Memory B cell (primary cell): ENCODE measurements at places on chromosomes 4 and X.

- H3K36me3 ChIP-seq = peaks cover 4% of the 10 kb centered on the region
- DNase-seq = no peak
- no peak overlapping the region for H3K4me3 ChIP-seq
Measured at GRCh38 chr4:128177498-128177897, 110.1 kb downstream of the PGRMC2 start.

DNA sequence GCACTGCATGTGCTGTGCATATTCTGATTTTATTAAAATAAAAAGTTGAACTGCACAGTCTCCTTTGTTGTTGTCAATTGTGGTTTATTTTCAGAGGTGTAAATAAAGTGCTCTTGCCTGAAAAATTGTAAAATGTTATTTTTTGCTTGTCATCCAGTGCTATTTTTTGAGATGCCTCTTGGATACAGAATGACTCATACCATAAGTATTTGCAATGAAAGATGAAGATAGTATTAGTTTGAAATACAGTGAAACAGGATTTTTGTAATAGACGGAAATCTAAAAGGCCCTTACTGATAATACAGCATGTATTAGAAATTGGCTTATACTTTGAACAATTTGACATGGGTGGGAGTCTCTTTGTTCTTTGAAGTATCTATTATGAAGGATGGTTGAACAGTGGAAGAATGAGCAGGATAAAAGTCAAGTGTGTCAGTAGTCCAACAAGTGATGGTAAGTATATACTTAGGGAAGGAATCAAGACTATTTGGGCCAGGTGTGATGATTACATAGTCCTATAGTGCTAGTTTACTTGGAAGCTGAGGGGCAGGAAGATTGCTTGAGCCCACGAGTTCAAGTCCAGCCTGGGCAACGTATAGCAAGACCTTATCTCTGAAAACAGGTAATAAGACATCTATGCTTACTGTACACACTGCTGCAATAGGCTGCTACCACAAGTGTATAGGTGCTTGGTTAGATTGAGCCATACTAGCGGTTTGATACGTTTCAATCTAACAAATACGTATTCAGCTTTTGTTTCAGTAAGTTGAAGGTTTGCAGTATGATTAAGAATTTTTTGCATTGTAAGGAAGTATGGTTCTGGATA, 16.4 kb downstream of the DDX3X start:
- no peaks in the 10 kb centered on the region for H3K27me3 ChIP-seq
- H3K27ac ChIP-seq = peak overlapping the region; percentile 35
- H3K4me3 ChIP-seq = no peak overlapping the region
- peaks cover 15% of the 10 kb centered on the region for H3K4me1 ChIP-seq

GRCh38 chrX:86946569-86946968, 571.0 kb upstream of the KLHL4 start:
- no peak overlapping the region for H3K27ac ChIP-seq
- H3K4me1 ChIP-seq = no peaks in the 10 kb centered on the region
- no peaks in the 10 kb centered on the region for H3K27me3 ChIP-seq
- DNase-seq = no peak
- H3K36me3 ChIP-seq = no peaks in the 10 kb centered on the region

DNA sequence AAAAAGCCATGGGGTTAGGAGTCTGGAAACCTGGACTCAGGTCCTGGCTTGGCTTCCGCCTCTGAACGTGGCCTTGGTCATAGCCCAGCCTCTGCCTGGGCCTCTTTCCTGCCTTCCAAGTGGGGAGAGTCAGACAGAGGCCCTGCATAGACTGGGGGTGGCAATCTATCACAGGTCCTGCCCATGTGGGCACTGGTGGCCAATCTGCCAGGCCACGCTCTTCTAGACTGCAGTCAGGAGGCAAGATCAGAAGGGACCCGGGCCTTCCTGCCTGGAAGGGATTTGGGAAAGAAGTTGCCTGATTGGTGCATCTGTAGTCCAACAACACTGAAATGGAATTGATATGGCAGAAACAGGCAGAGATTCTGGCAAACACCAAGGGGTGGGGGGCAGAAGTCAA, 46.1 kb downstream of the CNGA2 start:
- H3K27ac ChIP-seq = no peak overlapping the region
- H3K36me3 ChIP-seq = no peaks in the 10 kb centered on the region
- no peak overlapping the region for H3K4me3 ChIP-seq
- H3K27me3 ChIP-seq = no peaks in the 10 kb centered on the region
- no peaks in the 10 kb centered on the region for H3K4me1 ChIP-seq

DNA sequence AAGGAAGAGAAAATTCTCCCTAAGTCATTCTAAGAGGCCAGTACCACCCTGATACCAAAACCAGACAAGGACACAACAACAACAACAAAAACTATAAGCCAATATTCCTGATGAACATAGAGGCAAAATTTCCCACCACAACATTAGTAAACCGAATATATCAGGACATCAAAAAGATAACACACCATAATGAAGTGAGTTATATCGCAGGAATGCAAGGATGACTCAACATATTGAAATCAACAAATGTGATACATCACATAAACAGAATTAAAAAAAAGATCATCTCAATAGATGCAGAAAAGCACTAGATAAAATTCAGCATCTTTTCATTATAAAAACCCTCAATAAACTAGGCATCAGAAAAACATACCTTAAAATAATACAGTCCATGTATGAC, 1844.4 kb upstream of the PCDH10 start:
- H3K27me3 ChIP-seq = no peaks in the 10 kb centered on the region
- no peak for DNase-seq
- H3K4me1 ChIP-seq = no peaks in the 10 kb centered on the region
- H3K36me3 ChIP-seq = no peaks in the 10 kb centered on the region
- H3K4me3 ChIP-seq = no peak overlapping the region

- H3K27me3 ChIP-seq = no peaks in the 10 kb centered on the region
- no peaks in the 10 kb centered on the region for H3K4me1 ChIP-seq
- H3K36me3 ChIP-seq = no peaks in the 10 kb centered on the region
- H3K27ac ChIP-seq = no peak overlapping the region
- H3K4me3 ChIP-seq = no peak overlapping the region
Measured at GRCh38 chr4:56671860-56672259, 9.2 kb downstream of the HOPX start.

DNA sequence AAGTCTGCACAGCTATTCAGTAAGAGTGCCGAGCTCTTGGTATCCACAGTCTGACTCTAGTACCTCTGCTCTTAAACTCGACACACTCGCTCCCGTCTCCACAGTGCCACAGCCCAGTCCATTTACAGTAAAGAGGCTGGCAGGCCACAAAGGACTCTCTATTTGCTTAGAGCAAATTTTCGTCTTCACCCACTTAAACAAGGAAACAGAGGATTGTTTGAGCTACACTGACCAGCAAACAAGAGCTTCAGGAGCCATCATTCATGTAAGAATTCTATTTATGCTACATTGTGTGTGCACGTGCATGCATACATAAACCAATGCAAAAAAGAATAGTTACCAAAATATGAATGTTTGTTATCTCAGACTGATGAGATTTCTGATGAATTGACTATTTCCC, 290.2 kb downstream of the USP46 start:
- H3K27me3 ChIP-seq = peaks cover 5% of the 10 kb centered on the region
- no peaks in the 10 kb centered on the region for H3K36me3 ChIP-seq
- DNase-seq = no peak
- H3K27ac ChIP-seq = no peak overlapping the region
- H3K4me3 ChIP-seq = no peak overlapping the region

- no peak for DNase-seq
- H3K36me3 ChIP-seq = no peaks in the 10 kb centered on the region
- peaks cover 3% of the 10 kb centered on the region for H3K27me3 ChIP-seq
- no peak overlapping the region for H3K4me3 ChIP-seq
Measured at GRCh38 chr4:25563071-25563564, 92.5 kb upstream of the SLC34A2 start.

DNA sequence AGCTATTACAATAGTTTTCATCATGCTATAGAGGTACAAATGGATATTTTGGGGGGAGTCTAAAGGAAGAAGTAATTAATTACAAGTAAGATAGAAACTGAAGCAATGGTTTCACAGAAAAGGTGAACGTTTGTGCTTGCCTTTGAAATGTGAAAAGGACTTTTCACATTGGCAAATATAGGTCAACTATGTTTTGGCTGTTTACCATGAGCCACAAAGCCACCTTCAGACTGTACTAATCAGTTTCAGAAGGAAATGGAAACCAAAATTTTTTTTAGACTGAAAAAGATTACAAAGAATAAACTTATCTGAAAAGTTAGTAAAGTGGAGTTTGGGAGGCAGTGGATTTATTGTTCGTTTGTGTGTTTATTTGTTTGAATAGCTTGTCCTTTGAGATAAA, 32.1 kb downstream of the SYTL5 start:
- no peaks in the 10 kb centered on the region for H3K27me3 ChIP-seq
- no peak for DNase-seq
- H3K4me3 ChIP-seq = no peak overlapping the region
- no peaks in the 10 kb centered on the region for H3K36me3 ChIP-seq
- H3K4me1 ChIP-seq = no peaks in the 10 kb centered on the region
- H3K27ac ChIP-seq = no peak overlapping the region

GRCh38 chr4:15598644-15599043, 56.5 kb downstream of the FBXL5 start:
- peaks cover 21% of the 10 kb centered on the region for H3K36me3 ChIP-seq
- H3K27ac ChIP-seq = no peak overlapping the region
- no peak for DNase-seq
- H3K4me3 ChIP-seq = no peak overlapping the region

GRCh38 chr4:80655662-80656061, 320.1 kb downstream of the CFAP299 start:
- DNase-seq = no peak
- H3K4me3 ChIP-seq = no peak overlapping the region
- H3K36me3 ChIP-seq = no peaks in the 10 kb centered on the region
- peaks cover 2% of the 10 kb centered on the region for H3K4me1 ChIP-seq

GRCh38 chrX:23382572-23382971, 47.9 kb downstream of the PTCHD1 start:
- H3K4me1 ChIP-seq = peaks cover 3% of the 10 kb centered on the region
- no peaks in the 10 kb centered on the region for H3K36me3 ChIP-seq
- H3K4me3 ChIP-seq = no peak overlapping the region
- DNase-seq = no peak
- H3K27me3 ChIP-seq = peaks cover 3% of the 10 kb centered on the region

DNA sequence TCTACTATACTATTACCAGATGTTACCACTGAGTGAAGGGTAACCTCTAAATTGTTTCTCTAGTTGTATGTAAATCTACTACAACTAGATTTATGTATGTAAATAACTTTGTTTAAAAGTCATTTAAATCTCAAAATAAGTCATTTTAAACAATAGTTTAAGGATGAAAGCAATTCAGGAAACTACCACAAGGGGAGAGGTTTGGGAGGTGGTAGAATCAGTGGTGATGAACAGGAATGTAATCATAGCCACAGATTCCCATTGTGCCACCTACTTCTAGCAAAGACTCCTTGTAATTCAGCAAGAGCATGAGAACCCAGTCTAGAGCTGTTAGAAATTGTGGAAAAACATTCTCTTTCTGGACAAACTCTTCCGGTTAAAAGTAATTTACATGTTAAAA, 234.6 kb downstream of the SLC7A11 start:
- no peak overlapping the region for H3K27ac ChIP-seq
- no peak for DNase-seq
- H3K36me3 ChIP-seq = no peaks in the 10 kb centered on the region
- no peak overlapping the region for H3K4me3 ChIP-seq
- H3K4me1 ChIP-seq = no peaks in the 10 kb centered on the region

DNA sequence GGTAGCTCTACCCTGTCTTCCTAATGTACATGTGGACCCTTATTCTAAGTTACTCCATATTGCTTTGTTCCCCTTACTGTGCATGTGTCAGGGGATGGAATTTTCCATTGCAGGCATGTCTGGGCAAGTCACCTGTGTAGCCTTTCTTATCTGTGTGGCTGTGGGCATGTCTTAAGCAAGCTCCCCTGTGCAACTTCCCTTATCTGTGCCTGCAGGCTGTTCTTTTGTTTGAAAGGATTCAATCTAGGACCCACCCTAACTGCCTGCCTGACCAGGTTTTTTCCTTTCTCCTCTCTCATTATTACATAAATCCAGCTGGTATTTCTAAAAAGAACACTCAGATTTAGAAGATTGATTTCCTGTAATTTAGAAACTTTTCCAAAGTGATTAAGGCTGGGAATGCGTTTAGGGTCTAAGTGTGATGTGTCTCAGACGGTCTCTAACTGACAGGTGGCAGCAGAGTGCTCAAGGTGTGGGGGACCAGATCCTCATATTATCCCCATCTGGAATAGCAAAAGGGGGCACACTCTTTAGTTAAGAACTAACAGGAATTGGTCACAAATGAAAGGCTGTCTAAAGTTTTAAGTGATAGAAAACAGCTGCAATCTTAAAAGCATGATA, 198.9 kb upstream of the PPP1R2C start:
- H3K4me3 ChIP-seq = no peak overlapping the region
- H3K27me3 ChIP-seq = no peaks in the 10 kb centered on the region
- peaks cover 10% of the 10 kb centered on the region for H3K4me1 ChIP-seq
- H3K36me3 ChIP-seq = no peaks in the 10 kb centered on the region
- peak overlapping the region; percentile 53 for H3K27ac ChIP-seq
- DNase-seq = no peak

DNA sequence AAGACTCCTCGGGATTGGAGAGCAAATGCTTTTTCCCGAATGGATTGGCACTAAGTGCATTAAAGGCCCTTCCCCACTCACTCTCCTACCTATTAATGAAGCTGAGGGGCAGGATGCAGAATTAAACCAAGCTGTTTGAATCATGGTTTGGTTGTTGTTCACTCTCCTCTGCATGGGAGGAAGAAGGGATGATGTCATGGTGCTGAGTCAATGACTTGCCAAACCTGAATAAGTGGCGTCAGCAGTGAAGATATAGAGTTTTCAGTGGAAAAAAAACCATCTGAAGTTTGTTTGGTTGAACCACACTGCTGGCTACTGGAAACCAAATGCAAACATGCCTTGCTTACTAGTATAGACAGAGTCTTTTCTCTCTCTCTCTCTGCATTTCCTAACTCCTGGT, 19.8 kb upstream of the ZXDA start:
- peaks cover 2% of the 10 kb centered on the region for H3K4me1 ChIP-seq
- H3K4me3 ChIP-seq = no peak overlapping the region
- H3K27me3 ChIP-seq = no peaks in the 10 kb centered on the region
- no peak for DNase-seq
- H3K36me3 ChIP-seq = no peaks in the 10 kb centered on the region
- H3K27ac ChIP-seq = no peak overlapping the region

DNA sequence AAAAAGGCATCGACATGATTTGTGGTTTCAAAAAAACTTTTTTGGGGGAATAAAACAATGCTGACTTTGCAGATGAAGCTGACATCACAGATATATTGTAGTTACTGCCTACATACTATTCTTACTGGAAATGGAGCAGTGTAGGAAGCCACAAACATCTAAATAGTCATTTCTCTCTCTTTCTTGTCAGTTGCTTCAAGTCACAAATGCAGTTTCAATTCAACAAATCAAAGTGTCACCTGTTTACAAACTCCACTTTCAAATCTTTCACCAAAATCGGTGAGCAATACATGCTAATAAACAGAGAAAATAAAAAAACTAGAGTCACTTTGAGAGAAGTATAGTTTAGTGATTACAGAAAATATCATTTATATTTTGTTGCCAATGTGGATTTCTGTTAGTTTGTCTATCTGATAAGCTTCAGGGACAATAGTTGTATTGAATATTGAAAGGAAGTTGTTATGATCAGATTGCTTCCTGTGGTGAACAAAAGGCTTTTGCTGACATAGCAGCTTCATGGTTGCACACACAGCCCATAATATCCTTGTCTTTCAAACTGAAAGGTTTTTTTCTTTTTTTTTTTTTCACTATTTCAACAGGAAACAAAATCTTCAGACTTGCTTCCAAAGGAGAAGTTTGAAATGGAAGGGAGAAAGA, 49.7 kb upstream of the PTPN13 start:
- no peak for DNase-seq
- H3K36me3 ChIP-seq = no peaks in the 10 kb centered on the region
- H3K4me1 ChIP-seq = no peaks in the 10 kb centered on the region
- H3K4me3 ChIP-seq = no peak overlapping the region

GRCh38 chr4:15653420-15653819, 1.7 kb downstream of the FBXL5 start:
- H3K4me3 ChIP-seq = peak overlapping the region; percentile 93
- H3K36me3 ChIP-seq = peaks cover 2% of the 10 kb centered on the region
- no peaks in the 10 kb centered on the region for H3K27me3 ChIP-seq
- H3K27ac ChIP-seq = peak overlapping the region; percentile 95
